ENCODE measurements at places on chromosomes 7 and 10.

- no peak for DNase-seq
Observed at GRCh38 chr10:62620491-62620890, 184.0 kb upstream of the ADO start.

DNA sequence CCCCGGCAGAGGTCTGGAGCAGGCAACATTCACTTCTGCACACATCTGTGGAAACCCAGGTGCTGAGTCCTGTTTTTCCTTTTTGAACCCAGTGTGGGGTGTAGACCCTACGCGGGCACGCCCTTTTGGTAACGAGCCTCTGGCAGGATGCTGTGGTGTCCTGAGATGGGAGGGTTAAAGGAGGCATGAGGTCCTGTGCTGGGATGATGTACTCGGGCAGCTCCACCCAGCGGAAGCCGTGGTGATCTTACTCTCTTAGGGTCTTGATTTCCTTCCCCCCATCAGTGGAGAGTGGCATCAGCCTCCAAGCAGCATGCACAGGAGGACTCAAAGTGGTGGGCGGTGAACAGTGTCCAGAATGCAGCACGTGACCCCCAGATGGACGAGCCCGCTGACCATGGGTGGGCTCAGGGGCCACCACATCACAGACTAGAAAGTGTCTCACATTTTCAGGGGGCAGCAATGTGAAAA is 148.6 kb downstream of the DNAJB6 start:
- no peak for DNase-seq

- no peak for DNase-seq
Observed at GRCh38 chr7:47941136-47941844, 7.0 kb downstream of the PKD1L1 start.

DNA sequence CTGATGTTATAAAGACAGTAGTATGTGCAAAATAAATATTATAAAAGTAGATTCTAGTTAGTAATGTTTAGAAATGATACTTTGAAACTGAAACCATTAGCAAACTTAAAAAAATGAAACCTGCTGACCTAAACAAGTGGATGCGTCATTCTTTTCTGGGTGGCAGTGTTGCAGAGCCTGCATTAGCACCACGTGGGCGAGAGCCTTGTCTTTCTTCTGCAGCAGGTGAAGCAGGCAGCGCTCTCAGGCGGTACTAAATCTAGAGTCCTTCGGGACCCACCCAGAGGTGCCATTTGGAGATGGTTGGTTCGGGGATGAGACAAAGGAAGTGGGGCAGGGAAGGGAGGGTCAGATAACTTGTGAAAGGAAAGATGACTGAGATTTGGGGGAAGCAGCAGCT is 759.1 kb upstream of the IGFBP3 start:
- no peak for DNase-seq

- DNase-seq: no peak
Observed at GRCh38 chr10:114709984-114710383, 51.9 kb upstream of the ABLIM1 start.

- DNase-seq: no peak
Observed at GRCh38 chr10:19825700-19826099, 9.5 kb downstream of the PLXDC2 start.

DNA sequence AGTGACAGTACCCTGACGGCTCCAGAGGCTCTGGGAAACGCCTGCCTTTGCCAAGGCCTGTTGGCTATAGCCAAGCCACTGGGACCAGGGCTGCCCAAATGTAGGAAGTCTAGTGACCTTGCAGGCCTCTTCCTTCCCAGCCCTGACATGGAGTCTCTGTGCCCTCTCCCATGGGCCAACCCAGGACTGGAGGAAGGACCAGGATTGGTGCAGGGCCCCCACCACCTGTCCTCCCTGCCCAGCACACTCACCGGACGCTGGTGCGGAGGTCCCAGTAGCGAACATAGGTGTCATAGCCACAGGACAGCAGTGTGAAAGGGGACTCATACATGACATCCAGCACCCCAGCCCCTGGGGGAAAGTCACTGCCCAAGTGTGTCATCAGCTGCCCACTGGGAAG is 24.0 kb downstream of the DPCD start:
- DNase-seq: no peak

GRCh38 chr7:45683556-45684148 is 109.5 kb downstream of the ADCY1 start:
- DNase-seq: peak; percentile 16

- DNase-seq: no peak
Observed at GRCh38 chr7:100051611-100052010, 2.0 kb downstream of the ZSCAN21 start.

DNA sequence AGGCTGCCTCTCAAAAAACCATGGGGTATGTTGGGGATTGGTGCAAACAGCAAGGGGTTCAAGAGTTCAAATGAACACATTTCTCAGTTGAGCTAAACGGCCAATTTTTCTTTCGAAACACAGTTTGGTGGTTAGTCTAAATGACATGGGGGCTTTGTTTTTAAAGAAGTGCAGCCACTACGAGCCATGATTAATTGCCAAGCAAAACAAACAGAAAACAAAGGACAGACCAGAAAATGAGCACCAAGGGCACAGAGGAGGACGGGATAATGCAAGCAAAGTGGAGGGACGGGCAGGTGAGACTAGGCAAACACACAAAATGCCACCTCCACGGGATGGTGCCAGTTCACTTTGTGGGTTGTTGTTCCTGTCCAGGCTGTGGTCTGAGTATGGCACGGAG is 64.5 kb upstream of the PDLIM1 start:
- no peak for DNase-seq

DNA sequence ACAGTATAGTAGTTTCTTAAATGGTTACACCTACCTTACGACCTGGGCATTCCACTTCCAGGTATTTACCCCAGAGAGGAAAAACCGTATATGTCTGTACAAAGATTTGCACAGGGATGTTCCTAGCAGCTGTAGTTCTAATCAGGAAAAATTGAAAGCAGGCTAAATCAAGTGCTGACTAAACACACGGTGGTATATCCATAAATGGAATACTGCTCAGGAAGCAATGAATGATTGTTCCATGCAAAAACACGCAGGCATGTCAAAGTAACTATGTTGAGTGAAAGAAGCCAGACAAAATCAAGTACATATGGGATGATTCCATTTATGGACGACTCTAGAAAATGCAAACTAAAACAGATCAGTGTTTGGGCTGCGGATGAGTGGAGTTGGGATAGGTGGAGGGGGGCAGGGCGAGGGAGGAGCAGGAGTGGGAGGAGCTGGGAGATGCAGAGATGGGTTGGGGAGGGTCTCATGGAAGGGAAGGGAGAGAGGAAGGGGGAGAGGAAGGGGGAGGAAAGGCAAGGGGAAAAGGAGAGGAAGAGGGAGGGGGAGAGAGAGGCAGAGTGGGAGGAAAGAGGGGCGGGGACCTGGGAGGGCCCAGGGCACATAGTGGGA is 484 bp upstream of the MSRB2 start:
- no peak for DNase-seq
